ENCODE measurements at places on chromosomes 11 and 22. TPM values are rescaled to one million over a fixed set of nuclear protein-coding genes. Genes with fewer than 3 reads are reported as not detected.
A peak's percentile ranks its signal among the peaks of the same experiment; 100 is the strongest.

HBG1 gene
- total RNA-seq: not detected

GRCh38 chr11:9052316-9052715, 39.1 kb downstream of the SCUBE2 start:
- H3K36me3 ChIP-seq: no peaks in the 10 kb centered on the region
- peaks cover 36% of the 10 kb centered on the region for H3K4me1 ChIP-seq
- ATAC-seq: no peak
- no peak overlapping the region for H3K27ac ChIP-seq
- H3K4me3 ChIP-seq: no peak overlapping the region
- no peaks in the 10 kb centered on the region for H3K27me3 ChIP-seq

GRCh38 chr11:57776577-57777210, 15.1 kb downstream of the CTNND1 start:
- H3K27ac ChIP-seq: peak overlapping the region; percentile 81
- peaks cover 63% of the 10 kb centered on the region for H3K4me1 ChIP-seq
- H3K27me3 ChIP-seq: no peaks in the 10 kb centered on the region
- no peak for ATAC-seq
- no peak overlapping the region for H3K4me3 ChIP-seq
- no peaks in the 10 kb centered on the region for H3K36me3 ChIP-seq

GRCh38 chr22:28252539-28252938, 333.5 kb upstream of the PITPNB start:
- no peak overlapping the region for H3K27ac ChIP-seq
- no peaks in the 10 kb centered on the region for H3K36me3 ChIP-seq
- no peak overlapping the region for H3K4me3 ChIP-seq
- H3K4me1 ChIP-seq: no peaks in the 10 kb centered on the region
- no peak for ATAC-seq

TNNI2 gene
- total RNA-seq: not detected

MUC15 gene
- total RNA-seq: 1.1 TPM

All from gastroesophageal sphincter (tissue), 4 donors.